ENCODE measurements at places on chromosomes 1 and 21.
A peak's percentile ranks its signal among the peaks of the same experiment; 100 is the strongest.

DNA sequence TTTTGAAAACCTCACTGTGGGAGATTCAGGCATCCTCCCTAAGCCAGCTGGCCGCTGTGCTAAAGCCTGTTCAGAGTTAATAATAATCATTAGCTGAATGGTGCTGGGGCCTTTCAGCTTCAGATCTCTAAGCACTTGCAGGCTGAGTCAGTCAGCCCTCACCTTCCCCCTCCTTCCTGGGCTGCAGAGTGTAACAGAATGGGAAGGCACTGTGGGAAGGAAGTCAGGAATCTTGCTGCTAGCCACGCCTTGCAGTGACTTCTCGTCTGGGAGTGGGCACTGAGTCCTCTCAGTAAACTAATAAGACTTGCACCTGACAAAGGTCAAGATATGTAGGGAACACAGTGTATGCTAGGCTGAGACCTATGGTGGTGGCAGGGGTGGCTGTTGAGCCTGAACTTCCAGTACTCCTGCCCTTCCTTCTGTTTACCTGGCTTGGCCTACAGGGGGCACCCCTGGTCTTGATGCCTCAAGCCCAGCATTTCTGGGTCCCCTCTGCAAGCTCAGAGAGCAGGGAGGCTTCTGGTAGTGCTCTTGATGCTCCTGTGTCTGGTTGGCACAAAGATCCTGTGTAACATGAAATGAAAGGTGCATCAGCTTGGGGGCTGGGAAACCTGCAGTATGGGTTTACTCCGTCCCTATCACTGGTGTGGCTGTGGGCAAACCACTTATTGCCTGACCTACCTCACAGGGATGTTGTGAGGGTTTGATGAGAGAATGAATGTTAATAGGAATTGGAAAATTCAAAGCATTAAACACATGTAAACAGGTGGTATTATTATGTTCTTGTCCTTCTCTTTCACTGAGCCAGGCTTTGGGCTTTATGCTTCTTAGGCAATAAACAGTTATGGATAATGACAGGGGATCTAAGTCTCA lies 6.0 kb downstream of the CYB561D1 start:
- no peak for DNase-seq

DNA sequence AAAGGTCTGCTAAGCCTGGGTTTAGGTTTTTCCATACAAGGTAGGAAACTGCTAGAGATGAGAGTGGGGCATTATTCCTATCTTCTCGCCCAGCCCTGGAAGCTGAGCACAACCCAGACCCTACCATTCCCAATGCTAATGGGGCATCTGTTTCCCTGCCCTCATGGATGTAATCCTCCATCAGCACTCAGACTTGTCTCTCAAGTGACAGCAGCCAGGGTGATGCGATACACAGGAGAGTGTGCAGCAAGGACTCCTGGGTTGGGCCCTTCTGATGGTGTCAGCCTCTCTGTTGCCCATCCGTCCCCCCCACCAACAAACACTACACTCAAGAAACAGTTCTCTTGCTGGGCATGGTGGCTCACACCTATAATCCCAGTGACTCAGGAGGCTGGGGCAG lies 5.9 kb upstream of the INPP5B start:
- no peak for DNase-seq

DNA sequence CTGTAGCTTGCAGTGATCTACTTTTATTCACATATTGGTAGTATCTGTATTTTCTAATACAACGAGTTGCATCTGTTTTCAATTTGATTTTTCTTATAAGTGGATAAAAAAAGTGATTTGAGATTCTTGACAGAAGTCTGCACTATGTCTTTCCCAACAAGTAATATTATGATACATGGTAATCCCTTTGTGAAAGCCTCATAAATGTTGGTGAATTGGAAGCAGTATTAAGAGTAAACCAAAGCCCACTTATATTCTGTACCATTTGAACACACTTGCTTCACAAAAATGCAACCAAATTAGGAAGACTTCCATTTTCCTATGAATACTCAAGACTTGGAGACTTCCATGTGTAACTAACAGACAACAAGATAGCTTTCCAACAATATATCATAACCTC lies 172.0 kb downstream of the HMCN1 start:
- no peak for DNase-seq

DNA sequence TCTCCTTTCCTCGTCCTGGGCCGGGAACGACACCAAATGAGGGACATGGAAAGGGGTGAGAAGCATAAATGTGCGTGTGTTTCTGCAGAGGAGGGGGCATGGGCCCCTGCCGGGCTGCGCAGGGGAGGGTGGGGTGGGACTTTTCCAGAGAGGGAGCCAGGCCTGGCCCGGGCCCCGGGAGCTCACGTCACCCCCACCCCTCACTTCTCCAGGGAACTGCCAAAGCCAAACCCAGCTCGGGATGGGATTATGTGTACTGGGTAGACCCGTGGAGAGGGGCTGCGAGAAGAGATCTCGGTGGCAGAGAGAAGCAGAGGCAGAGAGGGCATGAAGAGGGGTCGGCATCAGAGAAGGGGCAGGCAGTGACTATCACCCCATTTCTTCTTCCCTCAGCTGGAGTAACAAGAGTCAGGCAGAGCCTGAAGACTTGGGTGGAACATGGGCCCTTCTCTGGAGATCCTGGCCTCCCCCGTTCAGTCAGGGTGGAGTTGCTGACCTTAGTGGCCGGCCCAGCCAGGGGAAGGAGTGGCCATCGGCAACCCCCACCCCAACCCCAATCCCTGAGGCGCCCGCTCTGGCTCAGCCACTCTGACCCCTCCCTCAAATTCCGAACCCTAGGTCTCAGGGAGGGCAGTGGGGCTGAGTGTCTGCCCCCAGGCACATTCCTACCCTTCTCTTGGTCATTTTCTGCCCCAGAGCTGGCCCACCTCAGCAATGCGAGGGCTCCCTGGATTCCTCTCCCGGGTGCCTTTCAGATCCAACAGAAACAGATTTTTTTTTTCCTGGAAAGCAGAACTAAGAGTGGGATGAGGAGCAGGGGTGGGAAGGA lies 1.2 kb downstream of the ADAMTSL4 start:
- peak; percentile 65 for DNase-seq

Measured in lung (tissue), 17 donors.